ENCODE measurements at places on chromosomes 1 and 21. TPM values are rescaled to one million over a fixed set of nuclear protein-coding genes. Genes with fewer than 3 reads are reported as not detected.

Gene GALNT2
- 37.6 TPM for total RNA-seq

Gene AP4B1
- 13.1 TPM for total RNA-seq

Gene IFNGR2
- 50.6 TPM for total RNA-seq

Gene S100A2
- total RNA-seq: not detected

Gene MYOG
- total RNA-seq: not detected

Gene SERINC2
- total RNA-seq: 30.1 TPM

Gene ACKR1
- total RNA-seq: 0.74 TPM

Gene PAQR6
- 5.0 TPM for total RNA-seq

Gene GCSAML
- total RNA-seq: not detected
